ENCODE measurements at places on chromosomes 2 and 18. TPM values are rescaled to one million over a fixed set of nuclear protein-coding genes. Genes with fewer than 3 reads are reported as not detected.

DNA sequence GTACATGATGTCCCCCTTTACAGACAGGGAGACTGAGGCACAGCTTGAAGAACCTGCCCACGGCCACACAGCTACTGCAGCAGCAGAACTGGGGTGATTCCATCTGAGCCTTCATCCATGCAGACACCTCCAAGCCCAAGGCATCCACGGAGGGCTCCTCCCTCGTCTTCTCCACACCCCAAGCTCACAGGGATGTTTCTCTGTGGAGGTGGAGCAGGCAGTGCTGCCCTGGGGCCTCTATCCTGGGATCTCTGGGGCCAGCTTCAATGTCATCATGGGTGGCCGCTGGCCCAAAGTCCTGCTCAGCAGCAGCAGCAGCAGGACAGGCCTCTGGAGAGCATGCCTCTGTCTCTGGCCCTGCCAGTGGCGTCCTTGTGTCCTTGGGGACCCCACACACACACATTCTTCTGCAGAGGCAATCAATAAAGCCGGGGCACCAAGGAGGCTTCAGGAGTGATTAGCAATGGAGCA, 31.2 kb downstream of the ADI1 start:
- no peak for DNase-seq

DNA sequence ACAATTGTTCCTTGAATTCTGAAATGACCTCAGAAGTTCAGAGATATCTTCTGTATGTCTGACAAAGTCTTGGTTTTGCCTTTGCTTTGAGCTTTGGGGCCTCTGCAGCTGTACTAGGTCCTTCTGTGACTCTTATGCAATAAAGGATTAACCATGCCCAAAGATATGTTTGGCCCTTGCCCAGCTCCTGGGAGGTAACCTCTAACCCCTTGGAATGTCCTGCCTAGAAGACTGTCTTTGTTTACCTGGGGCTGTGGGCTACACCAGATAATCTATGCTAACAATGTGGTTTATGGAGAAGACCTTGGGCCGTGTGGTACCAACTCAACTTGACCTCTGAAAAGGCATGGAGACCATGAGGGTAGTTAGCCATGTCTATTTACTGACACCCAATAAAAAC, 140.9 kb upstream of the CAPN13 start:
- no peak for DNase-seq

The EMILIN1 gene
- 229 TPM for total RNA-seq

The ADNP2 gene
- 11.3 TPM for total RNA-seq

The SS18 gene
- 125 TPM for total RNA-seq

The DSEL gene
- 132 TPM for total RNA-seq

The ADRA2B gene
- not detected for total RNA-seq
